ENCODE measurements at places on chromosomes 1 and 21.

DNA sequence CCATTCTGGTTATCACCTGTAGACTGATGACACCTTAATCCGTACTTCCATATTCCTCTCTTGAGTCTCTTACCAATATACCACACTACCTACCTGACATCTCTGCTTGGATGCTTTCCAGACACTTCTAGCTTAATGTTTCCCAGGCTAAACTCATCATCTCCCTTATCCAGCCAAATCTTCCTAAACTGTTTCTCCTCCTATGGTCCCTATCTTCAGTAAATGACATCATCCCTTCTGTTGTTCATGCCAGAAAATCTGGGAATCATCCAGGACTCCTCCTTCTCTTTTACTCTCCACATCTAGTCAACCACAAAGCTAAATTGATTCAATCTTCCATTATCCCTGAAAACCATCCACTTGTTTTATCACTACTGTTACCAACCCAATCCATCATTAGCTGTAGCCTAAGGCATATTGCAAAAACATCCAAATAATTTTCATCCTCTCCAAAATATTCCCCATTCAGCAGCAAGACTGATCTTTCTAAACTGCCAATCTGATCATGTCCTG, 464.1 kb upstream of the BEND5 start:
- no peak for DNase-seq

- no peak for DNase-seq
Measured at GRCh38 chr1:80498673-80499072, 1302.1 kb upstream of the ADGRL2 start.

DNA sequence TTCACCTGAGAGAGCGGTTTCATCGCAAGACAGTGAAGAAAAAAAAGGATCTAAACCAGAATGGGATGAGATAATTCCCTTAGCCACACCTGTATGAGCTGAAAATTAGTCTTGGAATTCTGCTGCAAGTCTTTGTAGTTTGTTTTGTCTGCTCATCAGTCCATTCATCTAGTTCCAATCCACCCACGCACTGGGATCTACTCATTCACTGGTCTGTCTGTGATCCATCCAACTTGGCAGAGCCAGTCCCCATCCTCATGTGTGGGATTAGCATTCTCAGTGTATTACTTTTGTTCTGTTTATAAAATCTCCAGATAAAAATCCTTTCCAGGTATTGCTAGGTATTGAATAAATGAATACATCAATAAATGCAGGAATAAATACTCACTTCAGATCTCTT, 266.5 kb upstream of the USP24 start:
- DNase-seq = no peak

- no peak for DNase-seq
Measured at GRCh38 chr1:42806171-42806570, 10.8 kb upstream of the ERMAP start.

GRCh38 chr1:97986041-97987005, 65.5 kb upstream of the DPYD start:
- DNase-seq = no peak

GRCh38 chr1:37175666-37176215, 141.4 kb upstream of the GRIK3 start:
- no peak for DNase-seq

DNA sequence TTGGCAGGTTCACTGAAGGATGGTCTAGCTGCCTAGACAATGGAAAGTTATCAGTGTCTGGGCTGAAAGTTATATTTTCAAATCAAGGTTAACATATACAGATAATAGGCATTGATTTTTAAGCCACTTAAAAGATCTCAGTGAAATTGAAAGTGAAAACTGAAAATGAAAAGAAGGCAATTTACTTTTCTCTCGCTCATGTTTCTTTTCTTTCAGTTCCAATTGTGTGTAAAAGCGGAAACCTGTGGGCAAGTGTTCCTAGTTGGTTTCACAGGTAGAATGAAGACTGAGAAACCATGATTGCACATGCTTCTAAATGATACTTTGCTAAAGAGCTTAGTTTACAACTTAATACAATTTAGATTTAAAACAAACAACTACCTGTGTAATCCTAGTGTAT, 383.7 kb downstream of the ZP4 start:
- DNase-seq = no peak

DNA sequence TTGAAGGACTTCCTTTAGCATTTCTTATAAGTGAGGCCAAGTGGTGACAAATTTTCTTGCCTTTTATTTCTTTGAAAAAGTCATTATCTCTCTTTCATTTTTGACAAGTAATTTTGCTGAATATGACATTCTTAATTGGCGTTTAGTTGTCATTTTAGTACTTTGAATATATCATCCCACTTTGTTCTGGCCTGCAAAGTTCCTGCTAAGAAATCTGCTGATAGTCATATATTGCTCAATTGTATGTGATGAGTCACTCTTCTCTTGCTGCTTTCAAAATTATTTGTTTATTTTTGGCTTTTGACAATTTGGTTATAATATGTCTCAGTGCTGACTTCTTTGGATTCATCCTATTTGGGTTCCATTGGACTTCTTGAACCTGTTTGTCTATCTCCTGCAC, 312.6 kb downstream of the DUSP10 start:
- no peak for DNase-seq

GRCh38 chr21:45116066-45116465, 41.7 kb downstream of the ADARB1 start:
- DNase-seq = no peak

GRCh38 chr1:242189591-242189990, 190.7 kb upstream of the MAP1LC3C start:
- DNase-seq = no peak

DNA sequence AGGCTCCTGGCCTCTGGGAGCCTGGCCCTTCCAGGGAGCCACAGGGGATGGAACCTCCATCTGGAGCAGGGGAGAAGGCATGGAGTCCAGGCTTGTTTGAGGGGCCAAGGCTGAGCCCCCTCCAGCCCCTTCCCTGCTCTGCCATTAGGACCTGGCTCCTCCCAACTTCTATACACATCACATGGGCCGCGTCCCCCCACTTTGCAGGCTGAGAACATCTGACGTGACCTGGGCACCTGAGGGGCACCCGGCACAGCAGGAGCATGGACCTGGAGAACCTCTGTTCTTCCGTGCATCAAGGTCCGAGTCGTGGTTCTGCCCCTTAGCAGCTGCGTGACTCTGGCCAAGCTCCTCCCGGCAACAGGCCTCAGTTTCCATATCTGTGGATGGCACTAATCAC, 3.9 kb upstream of the AIRE start:
- no peak for DNase-seq
